ENCODE measurements at places on chromosomes 5 and 9. TPM values are rescaled to one million over a fixed set of nuclear protein-coding genes. Genes with fewer than 3 reads are reported as not detected.

Gene PCDHGA12
- 1.6 TPM for total RNA-seq

Gene CSF2
- 49.0 TPM for total RNA-seq

Gene CANX
- total RNA-seq: 325 TPM

Gene FRMD3
- 0.23 TPM for total RNA-seq

Gene SPZ1
- total RNA-seq: not detected

Gene NPR2
- 6.2 TPM for total RNA-seq

Gene FIBCD1
- total RNA-seq: 1.1 TPM

Gene OBP2B
- total RNA-seq: not detected

Gene CDX1
- not detected for total RNA-seq

Gene KIF24
- total RNA-seq: 1.2 TPM

Gene ITK
- not detected for total RNA-seq

Gene WNT8A
- total RNA-seq: not detected

Gene CYLC2
- not detected for total RNA-seq

Gene TIMD4
- total RNA-seq: not detected

Gene ACSL6
- 0.39 TPM for total RNA-seq

Gene PSMB7
- 309 TPM for total RNA-seq

Gene C9orf50
- not detected for total RNA-seq

Gene CCNO
- 8.5 TPM for total RNA-seq

Gene HSPB3
- not detected for total RNA-seq

Gene EPB41L4B
- total RNA-seq: 5.9 TPM

Gene C9orf153
- total RNA-seq: not detected

Gene ASS1
- 26.6 TPM for total RNA-seq

Gene CTXN3
- total RNA-seq: not detected

Gene SLC22A4
- total RNA-seq: 2.2 TPM

Gene SOX30
- not detected for total RNA-seq

Gene LRRTM2
- not detected for total RNA-seq

Gene ASPN
- total RNA-seq: not detected

Gene IL13
- total RNA-seq: not detected

Gene NOTCH1
- total RNA-seq: 93.1 TPM

Gene ZDHHC11B
- total RNA-seq: not detected

Gene PTGDS
- total RNA-seq: not detected

Gene FBP2
- not detected for total RNA-seq

Gene ISCA1
- total RNA-seq: 22.8 TPM

Gene TMEM174
- not detected for total RNA-seq

Gene CTSV
- total RNA-seq: 26.3 TPM

Gene KCNN2
- not detected for total RNA-seq

Gene EIF4E1B
- not detected for total RNA-seq

Gene MINAR2
- not detected for total RNA-seq

Gene MORN5
- total RNA-seq: not detected

Gene HEMGN
- total RNA-seq: not detected

Gene LAMC3
- total RNA-seq: 1.8 TPM

Gene ANXA2R
- total RNA-seq: 0.15 TPM

Gene GPR151
- not detected for total RNA-seq

Measured in hair follicular keratinocyte (primary cell).